ENCODE measurements at places on chromosomes 4 and X.
A peak's percentile ranks its signal among the peaks of the same experiment; 100 is the strongest.

DNA sequence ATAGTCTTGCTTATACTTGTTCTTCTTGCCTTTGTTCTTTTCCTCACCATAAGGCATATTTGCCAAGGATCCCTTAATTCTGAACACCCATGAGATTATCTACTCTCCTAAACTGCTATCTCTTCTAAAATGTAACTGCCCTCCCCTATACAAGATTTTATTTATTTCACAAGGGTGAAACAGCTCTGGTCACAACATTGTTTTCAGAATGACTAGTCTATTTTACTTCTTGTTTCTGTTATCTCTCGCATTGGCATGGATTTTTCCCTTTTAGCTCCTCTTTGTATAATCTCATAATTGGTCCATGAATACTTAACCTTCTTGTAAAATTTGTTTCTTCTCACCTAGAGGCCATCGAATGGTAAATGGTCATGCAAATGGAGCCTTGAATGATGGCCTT lies 17.2 kb upstream of the COL25A1 start:
- DNase-seq = no peak

- DNase-seq = no peak
Observed at GRCh38 chrX:17913801-17914200, 52.7 kb upstream of the RAI2 start.

DNA sequence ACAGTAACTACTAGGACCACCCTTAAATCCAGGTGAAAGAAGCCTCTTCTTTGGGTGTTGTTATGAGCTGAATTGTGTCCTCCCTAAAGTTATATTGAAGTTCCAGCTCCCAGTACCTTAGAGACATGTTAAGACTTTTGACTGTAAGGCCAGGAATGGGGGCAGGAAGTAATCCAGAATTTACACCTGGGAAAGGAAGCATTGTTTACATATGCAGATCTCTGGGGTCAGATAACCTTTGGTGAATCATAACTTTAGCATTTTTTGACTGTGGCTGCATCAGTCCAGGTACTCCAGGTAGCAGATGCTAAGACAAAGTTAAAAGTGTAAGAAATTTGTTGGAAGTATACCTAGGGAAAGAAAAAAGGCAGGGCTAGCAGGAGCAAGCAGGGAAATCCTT lies 104.9 kb upstream of the CENPE start:
- DNase-seq = no peak

DNA sequence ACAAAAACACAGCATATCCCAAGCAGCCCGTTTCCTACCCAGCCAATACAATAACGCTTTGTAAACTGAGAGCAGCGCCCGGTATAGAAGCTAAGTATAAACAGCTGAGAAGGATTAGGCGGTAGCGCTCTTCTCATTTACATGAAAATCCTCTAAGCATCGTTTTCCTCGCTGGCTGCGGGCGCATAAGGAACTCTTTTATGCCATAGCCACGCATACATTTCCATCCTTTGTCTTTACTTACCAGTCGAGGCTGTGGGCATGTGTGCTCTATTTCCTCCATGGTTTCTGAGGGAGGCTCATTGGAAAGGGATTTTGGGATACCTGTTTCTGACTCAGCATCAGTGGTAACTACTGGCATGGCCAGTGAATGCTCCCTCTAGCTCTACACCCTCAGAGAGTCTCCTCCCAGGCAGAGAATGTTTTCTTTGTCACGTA lies 383 bp downstream of the PCYT1B start:
- DNase-seq = no peak

- no peak for DNase-seq
Observed at GRCh38 chr4:74335341-74336021, 27.2 kb downstream of the EPGN start.

DNA sequence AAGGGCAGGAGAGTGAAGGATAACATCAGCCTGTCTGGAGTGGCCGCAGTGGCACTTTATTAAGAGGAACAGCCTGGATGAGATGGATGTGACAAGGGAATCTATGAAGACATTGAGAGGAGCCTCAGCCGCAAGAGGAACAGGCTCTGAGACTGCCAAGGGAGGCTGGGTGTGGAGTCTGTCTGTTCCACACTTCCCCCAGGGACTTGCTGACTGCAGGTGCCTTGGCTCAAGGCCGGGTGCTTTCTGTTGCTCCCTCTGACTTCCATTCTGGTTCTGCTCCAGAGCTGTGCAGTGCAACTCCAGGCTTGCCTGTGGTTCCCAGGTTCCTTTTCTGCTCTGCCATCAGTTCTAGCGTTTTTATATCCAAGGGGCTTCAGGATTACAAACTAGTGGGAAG lies 54.6 kb downstream of the FRMPD3 start:
- DNase-seq = no peak

DNA sequence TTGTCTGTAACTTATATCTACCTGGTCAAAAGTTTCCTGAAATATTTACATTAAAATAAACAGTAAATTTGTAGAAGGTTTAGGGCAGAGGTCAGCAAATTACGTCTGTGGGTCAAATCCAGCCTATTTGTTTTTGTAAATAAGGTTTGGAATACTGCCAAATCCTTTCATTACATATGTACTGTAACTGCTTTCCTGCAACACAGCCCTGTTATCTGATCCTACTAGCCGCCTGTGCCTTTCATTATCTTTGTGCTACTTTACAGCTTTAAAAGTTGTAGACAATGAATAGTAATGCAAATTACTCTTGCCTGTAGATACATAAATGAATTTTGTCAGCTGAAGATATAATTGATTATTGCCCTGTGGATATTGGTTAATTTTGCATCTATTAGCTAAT lies 369.6 kb upstream of the SLC7A11 start:
- DNase-seq = no peak

- DNase-seq = no peak
Observed at GRCh38 chr4:48028696-48029095, 12.1 kb downstream of the NIPAL1 start.

GRCh38 chr4:2763511-2763967 lies 7.4 kb upstream of the TNIP2 start:
- no peak for DNase-seq

DNA sequence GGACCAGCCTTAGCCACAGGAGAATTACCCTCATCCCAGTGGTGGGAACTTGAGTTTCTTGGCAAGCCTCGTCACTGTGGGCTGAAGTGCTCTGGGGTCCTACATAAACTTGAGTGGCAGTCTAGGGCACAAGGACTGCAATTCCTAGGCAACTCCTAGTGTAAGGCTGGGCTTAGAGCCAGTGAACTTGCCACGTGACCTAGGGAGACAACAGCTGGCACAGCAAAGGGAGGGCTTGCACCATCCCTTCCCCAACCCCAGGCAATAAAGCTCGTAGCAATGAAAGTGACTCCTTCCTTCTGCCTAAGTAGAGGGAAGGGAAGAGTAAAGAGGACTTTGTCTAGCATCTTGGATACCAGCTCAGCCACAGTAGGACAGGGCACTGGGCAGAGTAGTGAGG lies 81.8 kb downstream of the TEX11 start:
- no peak for DNase-seq

DNA sequence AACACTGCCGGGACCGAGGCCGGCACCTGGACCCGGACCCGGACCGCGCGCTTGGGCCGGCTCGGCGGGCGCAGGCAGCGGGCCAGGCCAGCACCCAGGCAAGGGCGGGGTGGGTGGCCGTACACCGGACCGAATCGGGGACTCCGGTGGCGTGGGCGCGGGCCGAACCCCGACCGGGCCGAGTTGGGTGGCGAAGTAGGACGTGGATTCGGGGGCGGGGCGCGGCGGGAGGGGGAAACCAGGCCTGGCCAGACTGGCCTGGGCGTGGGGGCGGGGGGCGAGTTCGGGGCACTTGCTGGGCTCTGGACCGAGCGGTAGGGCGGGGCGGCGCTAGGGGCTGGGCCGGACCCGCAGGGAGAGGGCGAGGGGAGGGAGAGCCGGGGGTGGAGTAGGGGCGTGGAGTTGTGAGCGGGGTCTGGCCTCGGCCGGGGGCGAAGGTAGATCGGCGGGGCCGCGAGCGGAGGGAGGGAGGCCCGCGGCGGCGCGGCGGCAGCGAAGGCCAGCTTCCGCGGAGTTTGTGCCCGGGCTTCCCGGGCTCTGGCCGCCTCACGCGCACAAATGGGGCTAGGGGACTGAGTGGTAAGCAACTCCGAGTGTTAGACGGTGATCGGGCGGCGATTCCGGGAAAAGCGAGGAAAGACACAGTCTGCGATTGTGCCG lies 1.8 kb upstream of the BCORL1 start:
- DNase-seq = peak; percentile 44

- DNase-seq = no peak
Observed at GRCh38 chr4:142600952-142601351, 245.1 kb downstream of the INPP4B start.

- no peak for DNase-seq
Observed at GRCh38 chr4:87570290-87570805, 38.0 kb upstream of the DSPP start.

All from RKO (cell line).